K562 (cell line): ENCODE measurements at places on chromosomes 11 and 22. TPM values are rescaled to one million over a fixed set of nuclear protein-coding genes. Genes with fewer than 3 reads are reported as not detected.

OR4A47 gene
- not detected in 2 replicates for polyA plus RNA-seq

TMEM45B gene
- polyA plus RNA-seq, result not detected in 2 replicates

TUBA8 gene
- polyA plus RNA-seq, result 0.60 and 1.3 TPM in 2 replicates

EPS8L2 gene
- polyA plus RNA-seq, result 10.4 and 16.3 TPM in 2 replicates

ZNF214 gene
- polyA plus RNA-seq, result not detected in 2 replicates

SCGB1D2 gene
- not detected in 2 replicates for polyA plus RNA-seq

CD3E gene
- 0.13 TPM in 1 of 2 replicates, not detected in the other for polyA plus RNA-seq

SLC22A25 gene
- not detected in 2 replicates for polyA plus RNA-seq

MIOX gene
- polyA plus RNA-seq, result not detected in 2 replicates

OR5AK2 gene
- not detected in 2 replicates for polyA plus RNA-seq

GGTLC2 gene
- polyA plus RNA-seq, result not detected in 2 replicates
